ACHN (cell line): ENCODE measurements at places on chromosomes 1 and 21.

DNA sequence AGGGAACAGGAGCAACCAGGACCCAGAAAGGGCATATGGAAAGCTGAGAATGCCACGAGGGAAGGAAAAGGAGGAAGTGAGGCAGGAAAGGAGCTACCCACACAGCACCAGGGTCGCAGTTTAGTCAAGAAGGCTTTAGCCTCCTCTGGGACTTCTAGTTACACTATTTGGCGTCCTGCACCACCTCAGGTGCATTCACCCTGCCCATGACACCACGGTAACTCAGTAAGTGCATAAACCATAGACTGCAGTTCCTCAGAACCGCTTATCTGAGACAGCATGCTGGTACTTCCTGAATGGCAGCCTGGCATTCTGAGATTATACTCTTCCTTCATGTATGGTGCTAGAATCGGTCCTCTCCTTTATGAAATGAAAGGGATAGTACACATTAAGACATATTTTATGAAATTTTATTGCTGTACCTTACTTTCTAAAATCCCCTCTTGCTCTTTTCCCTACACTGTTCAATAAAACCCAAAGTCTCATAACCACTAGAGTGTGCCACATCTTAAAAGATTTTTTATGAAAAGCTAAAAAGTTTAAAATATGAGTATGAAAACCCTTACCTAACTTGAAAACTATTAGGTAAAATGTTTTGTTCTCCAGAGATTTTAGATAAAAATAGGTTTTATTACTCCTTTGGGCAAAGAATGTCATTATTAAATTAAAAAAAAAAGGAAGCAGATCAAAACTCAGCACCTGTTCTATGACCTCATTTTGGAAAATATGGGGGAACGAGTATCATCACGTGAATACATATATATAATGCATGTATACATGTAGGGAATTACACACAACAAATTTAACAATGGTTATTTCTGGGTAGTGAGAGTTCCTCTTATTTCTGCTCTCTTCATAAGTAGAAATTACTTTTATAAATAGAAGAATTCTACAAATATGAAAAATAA is 67.3 kb downstream of the VAV3 start:
- DNase-seq = no peak

GRCh38 chr21:31448496-31448895 is 104.4 kb upstream of the TIAM1 start:
- DNase-seq = no peak

GRCh38 chr1:22886211-22886610 is 86.5 kb downstream of the LACTBL1 start:
- no peak for DNase-seq

- no peak for DNase-seq
These were observed 31.2 kb upstream of the LRRC3 start for GRCh38 chr21:44423941-44424607.

GRCh38 chr1:181135437-181135731 is 46.9 kb downstream of the IER5 start:
- DNase-seq = peak; percentile 53

DNA sequence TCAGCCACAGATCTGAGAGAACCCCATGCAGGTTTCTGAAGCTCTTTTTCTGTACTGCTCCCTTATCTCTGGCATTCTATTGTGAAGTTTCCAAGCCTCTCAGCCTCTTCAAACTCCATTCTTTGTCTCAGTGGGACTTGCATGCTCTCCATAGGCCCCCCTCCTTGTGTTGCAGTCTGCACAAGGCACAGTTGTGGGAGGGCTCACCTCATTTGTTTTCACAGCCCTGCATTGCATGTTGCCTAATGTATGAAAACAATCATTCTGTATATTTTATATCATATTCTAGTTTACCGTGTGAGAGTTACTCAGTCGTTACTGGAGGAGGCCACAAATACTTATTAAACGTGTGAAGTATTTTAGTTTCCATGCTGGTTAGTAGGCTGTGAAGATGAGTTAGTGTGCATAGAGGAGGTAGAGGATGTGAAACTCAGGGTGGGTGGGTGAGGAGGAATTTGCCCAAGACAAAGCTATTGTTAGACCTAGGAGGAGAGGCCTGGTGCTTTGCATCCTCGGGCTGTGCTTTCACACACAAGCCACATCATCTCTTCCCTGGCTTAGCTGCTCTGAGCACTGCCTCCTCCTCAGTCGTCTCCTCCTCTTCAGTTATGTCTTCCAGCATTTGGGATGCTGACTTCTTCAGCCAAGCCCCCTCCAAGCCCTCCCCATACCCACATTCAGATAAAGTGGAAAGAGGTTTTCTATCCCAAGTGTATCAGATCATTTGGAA is 7.8 kb upstream of the CHI3L2 start:
- DNase-seq = no peak

- DNase-seq = no peak
These were observed 71.0 kb upstream of the NFASC start for GRCh38 chr1:204799630-204800029.

- DNase-seq = peak; percentile 42
These were observed 11.2 kb downstream of the OR2W3 start for GRCh38 chr1:247906504-247907047.

DNA sequence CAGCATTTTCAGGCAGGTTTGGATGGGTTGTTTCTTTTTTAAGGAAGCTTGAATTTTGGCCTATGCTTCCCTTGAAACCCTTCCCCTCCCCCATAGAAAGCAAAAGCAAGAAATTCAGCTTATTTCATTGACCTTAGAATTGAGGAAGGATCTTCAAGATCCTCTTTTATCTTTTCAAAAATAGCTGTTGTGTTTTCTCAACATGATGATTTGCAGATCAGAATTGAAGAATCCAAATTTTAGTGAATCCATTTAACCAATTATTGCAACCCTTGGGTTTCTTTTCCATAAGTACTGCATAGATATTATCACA is 73.7 kb downstream of the LRRC8C start:
- no peak for DNase-seq

GRCh38 chr1:55580845-55581332 is 365.7 kb upstream of the USP24 start:
- no peak for DNase-seq

- DNase-seq = no peak
These were observed 281.7 kb upstream of the ESRRG start for GRCh38 chr1:217004776-217005436.

DNA sequence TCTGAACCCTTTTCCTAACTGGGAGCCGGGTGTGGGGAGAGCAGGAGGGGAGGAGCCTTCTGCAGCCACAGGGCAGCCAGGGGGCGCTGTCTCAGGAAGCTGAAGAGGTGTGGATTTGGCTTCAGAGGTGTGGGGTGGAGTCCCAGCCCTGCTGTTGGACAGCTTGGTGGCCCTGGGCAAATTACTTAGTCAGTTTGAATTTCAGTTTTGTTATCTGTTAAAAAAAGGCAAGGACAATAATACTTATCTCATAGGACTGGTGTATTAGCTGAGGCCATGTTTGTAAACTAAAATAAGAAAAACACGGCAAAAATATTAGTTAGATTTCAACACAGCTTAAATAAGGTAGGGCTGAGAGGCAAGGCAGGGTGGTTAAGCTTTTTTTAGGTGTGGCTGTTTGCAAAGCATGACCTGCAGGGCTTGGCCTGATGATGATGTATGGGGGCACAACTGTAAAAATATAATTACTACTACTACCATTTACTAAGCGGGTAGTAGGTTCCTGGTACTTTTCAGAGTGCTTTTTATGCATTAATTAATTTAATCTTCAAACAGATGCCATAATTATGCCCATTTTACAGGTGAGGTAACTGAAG is 111.8 kb downstream of the PLXNA2 start:
- DNase-seq = peak; percentile 72
